Activated T-helper 17 cell treated with anti-CD3 and anti-CD28 coated beads, Interleukin-2, amount 50 U/mL, for 72 hours (primary cell): ENCODE measurements at places on chromosomes 11 and 22. TPM values are rescaled to one million over a fixed set of nuclear protein-coding genes. Genes with fewer than 3 reads are reported as not detected.

BAIAP2L2 gene
- total RNA-seq: 2.1 TPM

APOL4 gene
- 0.56 TPM for total RNA-seq

OR4D5 gene
- not detected for total RNA-seq

TUBGCP6 gene
- 44.5 TPM for total RNA-seq

DNA sequence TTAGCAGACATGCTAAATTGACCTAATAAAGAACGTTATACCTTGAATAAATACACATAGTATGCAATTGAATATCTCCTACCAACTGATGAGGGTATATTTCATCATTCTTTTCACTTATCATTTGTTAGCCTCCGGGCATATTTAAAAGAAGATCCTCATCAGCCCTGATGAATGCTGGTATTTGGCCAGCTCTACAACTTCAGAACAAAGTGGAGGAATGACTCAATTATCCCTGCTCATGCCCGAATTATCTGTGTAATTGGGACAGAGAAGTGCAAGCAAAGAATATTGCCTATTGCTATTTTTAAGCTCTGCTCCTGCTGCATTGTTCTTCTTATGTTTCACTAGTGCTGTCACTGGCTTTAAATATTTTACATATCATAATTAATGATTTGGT lies 622.1 kb downstream of the METTL15 start:
- ATAC-seq: no peak

DNA sequence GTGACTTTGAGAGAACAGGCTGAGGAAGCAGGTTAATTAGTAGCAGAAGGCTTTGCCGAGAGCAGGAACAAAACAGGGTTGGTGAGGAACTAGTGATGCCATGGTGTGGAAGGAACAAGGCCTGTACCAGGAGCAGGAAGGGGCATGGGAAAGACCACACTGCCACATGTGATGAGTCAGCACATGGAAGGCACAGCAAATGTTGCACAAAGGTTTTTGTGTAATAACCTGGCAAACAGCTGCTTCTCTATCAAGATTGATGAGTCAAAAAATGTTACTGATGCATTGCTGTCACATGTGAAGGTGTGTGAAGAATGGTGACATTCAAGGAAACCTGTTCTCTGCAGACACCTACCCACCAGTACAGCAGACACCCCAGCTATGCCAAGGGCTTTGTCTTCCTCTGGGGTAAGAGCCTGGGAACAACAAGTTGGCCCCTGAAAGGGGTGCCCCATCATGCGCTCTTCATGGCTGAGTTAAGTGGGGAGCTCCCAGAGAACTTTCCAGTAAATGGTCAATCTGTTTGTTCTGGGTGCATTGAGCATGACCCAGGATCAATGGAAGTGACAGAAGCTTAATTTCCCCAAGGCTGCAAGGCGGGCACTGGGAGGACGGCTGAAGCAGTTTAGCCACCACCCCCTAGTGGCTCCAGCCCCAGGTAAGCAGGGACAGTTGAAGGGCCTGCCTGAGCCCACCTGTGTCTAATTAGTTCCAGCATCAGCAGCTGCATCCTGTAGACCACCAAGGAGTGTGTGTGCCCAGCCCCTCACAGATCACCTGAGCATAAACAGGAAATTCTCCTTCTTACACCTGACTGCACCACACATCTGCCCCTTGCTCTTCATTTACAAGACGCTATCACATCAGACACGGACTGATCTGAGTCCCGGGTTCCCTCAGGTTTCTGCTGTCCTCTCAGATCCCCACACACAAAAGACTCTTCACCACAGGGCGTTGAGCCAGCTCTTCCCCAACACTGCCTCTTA lies 47.6 kb downstream of the GGTLC2 start:
- ATAC-seq: no peak

DNA sequence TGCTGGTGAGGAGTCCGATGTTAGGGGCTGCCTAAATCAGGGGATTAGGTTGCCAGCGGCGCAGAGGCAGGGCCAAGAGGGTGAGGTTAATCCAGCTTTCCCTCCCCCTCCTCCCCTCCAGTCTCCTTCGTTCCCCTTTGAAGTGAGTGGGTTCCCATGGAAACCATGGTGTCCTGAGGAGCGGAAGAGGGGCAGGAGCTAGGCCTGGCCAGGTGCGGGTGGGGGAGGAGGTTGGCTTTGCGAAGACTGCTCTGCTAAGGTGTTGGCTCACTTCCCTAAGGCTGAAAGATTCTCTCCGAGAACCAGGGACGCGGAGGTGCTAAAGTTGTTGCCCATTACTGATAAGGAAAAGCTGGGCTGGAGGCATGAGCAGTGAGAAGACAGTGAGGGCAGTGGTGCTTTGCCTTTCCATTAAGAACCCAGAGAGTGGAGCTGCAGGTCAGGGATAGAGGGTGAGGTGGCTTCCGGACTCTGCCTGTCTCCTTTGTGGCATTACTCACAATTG lies 124.6 kb downstream of the FEZ1 start:
- ATAC-seq: no peak

- ATAC-seq: no peak
Observed at GRCh38 chr11:113296447-113297205, 17.8 kb upstream of the TTC12 start.

GRCh38 chr11:11975201-11976092 lies 33.0 kb downstream of the DKK3 start:
- no peak for ATAC-seq

- no peak for ATAC-seq
Observed at GRCh38 chr11:38425578-38425977, 1827.5 kb upstream of the RAG2 start.
